Activated CD8-positive, alpha-beta memory T cell treated with anti-CD3 and anti-CD28 coated beads, Interleukin-2, amount 10 ng/mL, durations not matched to agents 7 days and 5 days (primary cell): ENCODE measurements at places on chromosomes 1 and 21. TPM values are rescaled to one million over a fixed set of nuclear protein-coding genes. Genes with fewer than 3 reads are reported as not detected.

The LMO4 gene
- total RNA-seq: 49.2 TPM

The MAP3K7CL gene
- 9.3 TPM for total RNA-seq

The KRTAP10-12 gene
- not detected for total RNA-seq

The SPSB1 gene
- total RNA-seq: 8.2 TPM

The AMY1B gene
- not detected for total RNA-seq
